Activated naive CD8-positive, alpha-beta T cell treated with anti-CD3 and anti-CD28 coated beads, Interleukin-2, amount 10 ng/mL, durations not matched to agents 7 days and 5 days (primary cell): ENCODE measurements at places on chromosomes 4 and X. TPM values are rescaled to one million over a fixed set of nuclear protein-coding genes. Genes with fewer than 3 reads are reported as not detected.

GRCh38 chr4:134708026-134708425, 506.4 kb upstream of the PABPC4L start:
- H3K27me3 ChIP-seq, result no peaks in the 10 kb centered on the region
- H3K4me3 ChIP-seq, result no peak overlapping the region
- no peaks in the 10 kb centered on the region for H3K4me1 ChIP-seq
- H3K36me3 ChIP-seq, result no peaks in the 10 kb centered on the region

MAGEA2 gene
- total RNA-seq, result not detected

GUCY1B1 gene
- total RNA-seq, result not detected

SLC6A14 gene
- total RNA-seq, result not detected

DNA sequence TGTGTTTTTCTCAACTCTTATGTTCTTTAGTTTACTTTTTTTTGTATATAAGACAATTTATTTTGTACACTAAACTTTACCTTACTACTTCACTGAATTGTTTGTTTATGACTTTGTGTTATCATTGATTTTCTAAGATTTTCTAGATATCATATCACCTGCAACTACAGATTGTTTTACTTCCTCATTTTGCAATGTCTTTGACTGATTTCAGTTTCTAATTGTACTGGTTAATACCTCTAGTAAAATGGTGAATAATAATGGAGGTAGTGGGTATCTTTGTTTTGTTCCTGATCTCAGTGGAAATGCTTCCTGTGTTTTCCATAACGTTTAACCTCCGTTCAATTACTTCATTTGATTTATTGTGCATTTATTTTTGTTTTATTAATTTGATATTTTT, 490.2 kb downstream of the TLL1 start:
- H3K27me3 ChIP-seq, result no peaks in the 10 kb centered on the region
- no peaks in the 10 kb centered on the region for H3K36me3 ChIP-seq
- no peak overlapping the region for H3K4me3 ChIP-seq
- no peak overlapping the region for H3K27ac ChIP-seq
- H3K4me1 ChIP-seq, result no peaks in the 10 kb centered on the region

FHDC1 gene
- total RNA-seq, result 0.22 TPM

DNA sequence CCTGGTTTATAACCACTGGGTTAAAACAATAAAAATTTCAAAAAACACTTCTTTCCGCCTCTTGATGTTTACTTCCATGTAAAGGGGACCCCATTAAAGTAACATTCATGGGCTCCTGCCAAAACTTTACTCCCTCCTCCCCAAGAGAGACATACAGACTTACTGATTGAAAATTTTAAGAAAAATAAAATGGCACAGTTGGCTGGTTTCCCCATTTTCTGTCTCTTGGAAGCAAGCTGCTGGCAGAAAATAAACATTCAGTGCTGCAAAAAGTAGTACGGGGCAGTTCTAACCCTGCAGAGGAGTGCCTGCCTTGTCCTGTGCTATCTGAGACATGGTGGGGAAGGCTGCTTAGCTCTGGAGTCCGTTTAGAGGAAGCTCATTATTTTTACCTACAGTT, 187.3 kb upstream of the INTU start:
- no peaks in the 10 kb centered on the region for H3K36me3 ChIP-seq
- no peak for DNase-seq
- H3K27me3 ChIP-seq, result no peaks in the 10 kb centered on the region
- H3K4me1 ChIP-seq, result no peaks in the 10 kb centered on the region
- no peak overlapping the region for H3K27ac ChIP-seq
- no peak overlapping the region for H3K4me3 ChIP-seq

DGAT2L6 gene
- not detected for total RNA-seq

DNA sequence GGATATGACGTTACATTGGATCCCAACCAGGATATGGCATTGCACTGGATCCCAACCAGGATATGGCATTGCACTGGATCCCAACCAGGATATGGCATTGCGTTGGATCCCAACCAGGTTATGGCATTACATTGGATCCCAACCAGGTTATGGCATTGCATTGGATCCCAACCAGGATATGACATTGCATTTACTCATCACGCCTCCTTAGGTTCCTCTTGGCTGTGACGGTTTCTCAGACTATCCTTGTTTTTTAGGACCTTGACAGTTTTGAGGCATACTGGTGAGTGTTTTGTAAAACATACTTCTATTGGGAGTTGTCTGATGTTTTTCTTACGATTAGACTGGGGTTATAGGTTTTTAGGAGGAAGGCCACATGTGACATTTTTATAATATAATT, 5.4 kb upstream of the ACSL1 start:
- H3K36me3 ChIP-seq, result no peaks in the 10 kb centered on the region
- no peak for DNase-seq
- H3K4me3 ChIP-seq, result no peak overlapping the region
- H3K27ac ChIP-seq, result no peak overlapping the region

DNA sequence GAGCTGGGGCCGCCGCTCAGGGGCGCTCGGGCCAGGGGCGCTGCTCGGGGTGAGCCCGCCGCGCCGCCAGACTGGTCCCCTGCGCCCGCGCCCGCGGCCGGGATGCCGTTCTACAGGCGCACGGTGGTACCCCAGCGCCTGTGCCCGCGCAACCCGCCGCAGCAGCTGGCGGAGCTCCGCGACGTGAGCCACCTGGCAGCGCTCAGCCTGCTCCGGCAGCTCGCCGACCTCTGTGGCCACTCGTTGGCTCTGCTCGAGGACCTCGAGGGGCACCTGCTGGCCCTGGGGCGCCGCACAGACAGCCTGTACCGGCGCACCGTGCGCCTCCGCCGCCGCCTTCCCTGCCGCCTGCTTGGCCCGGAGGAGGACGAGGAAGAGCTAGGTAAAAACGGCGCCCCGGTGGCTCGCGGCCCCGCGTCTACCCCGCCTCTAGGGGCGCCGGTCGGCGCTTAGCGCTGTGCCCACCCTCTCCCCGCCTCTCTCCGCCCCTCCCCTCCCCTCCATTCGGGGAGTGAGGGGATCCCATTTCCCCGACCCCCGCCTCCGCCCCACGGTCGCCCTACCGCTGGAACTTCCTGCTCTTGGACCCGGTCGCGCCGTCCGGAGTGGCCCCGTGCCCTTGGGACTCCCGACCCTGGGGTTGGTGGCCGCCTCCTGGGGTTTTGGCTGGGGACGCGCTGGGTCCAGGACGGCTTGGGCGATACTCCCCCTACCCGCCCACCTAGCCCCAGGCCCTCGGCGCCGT, 513 bp downstream of the NHSL2 start:
- H3K4me1 ChIP-seq, result no peaks in the 10 kb centered on the region
- H3K4me3 ChIP-seq, result peak overlapping the region; percentile 30
- DNase-seq, result peak; percentile 44
- H3K27ac ChIP-seq, result no peak overlapping the region

DNA sequence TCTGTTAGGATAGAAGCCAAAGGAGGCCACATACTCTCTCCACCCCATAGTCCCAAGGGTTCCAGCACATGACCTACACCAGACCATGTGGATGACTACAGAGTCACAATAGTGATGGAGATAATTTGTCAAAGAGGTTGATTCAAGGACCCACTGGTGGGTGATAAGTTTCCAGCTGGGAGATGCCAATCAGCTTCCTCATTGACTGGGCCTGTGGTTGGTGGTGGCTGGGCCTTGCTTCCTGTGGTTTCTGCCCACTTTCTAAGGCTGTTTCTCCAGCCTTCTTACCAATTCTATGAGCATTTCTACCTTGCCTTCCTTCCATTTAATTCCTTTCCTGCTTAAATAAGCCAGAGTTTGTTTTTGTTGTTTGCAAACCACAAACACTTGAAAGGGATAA, 95.5 kb upstream of the CPEB2 start:
- H3K4me1 ChIP-seq, result peaks cover 2% of the 10 kb centered on the region
- no peak for DNase-seq
- H3K4me3 ChIP-seq, result no peak overlapping the region
- H3K27me3 ChIP-seq, result peaks cover 6% of the 10 kb centered on the region
- H3K27ac ChIP-seq, result no peak overlapping the region
- no peaks in the 10 kb centered on the region for H3K36me3 ChIP-seq

EIF2S3 gene
- total RNA-seq, result 199 TPM

- no peak for DNase-seq
- peaks cover 4% of the 10 kb centered on the region for H3K4me1 ChIP-seq
- H3K27me3 ChIP-seq, result peaks cover 6% of the 10 kb centered on the region
- H3K27ac ChIP-seq, result no peak overlapping the region
Observed at GRCh38 chr4:23890369-23891063, 669 bp upstream of the PPARGC1A start.

DNA sequence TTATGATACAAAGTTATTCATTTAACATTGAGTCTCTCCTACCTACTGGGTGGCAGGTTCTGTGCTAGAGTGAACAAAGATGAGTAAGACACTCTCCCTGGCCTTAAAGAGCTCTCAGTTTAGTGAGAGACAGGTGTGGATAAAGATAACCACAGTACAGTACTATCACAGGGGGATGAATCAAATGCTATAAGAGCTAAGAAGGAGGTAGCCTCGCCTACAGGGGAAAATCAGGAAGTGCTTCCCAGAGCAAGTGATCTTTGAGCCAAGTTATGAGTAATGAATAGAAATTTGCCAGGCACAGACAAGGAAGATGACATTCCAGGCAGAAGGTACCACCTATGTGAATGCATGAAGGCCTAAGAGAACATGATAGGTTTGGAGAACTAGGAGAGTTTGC, 3.4 kb upstream of the IGBP1 start:
- no peak for DNase-seq
- peaks cover 5% of the 10 kb centered on the region for H3K4me1 ChIP-seq
- H3K27me3 ChIP-seq, result no peaks in the 10 kb centered on the region
- H3K4me3 ChIP-seq, result no peak overlapping the region

EFHC2 gene
- total RNA-seq, result 0.77 TPM

H2BW2 gene
- total RNA-seq, result not detected

GRCh38 chr4:93960450-93960849, 131.9 kb downstream of the ATOH1 start:
- DNase-seq, result no peak
- H3K36me3 ChIP-seq, result no peaks in the 10 kb centered on the region

- DNase-seq, result no peak
- no peaks in the 10 kb centered on the region for H3K36me3 ChIP-seq
- H3K4me1 ChIP-seq, result no peaks in the 10 kb centered on the region
- H3K27ac ChIP-seq, result no peak overlapping the region
- H3K27me3 ChIP-seq, result no peaks in the 10 kb centered on the region
- H3K4me3 ChIP-seq, result no peak overlapping the region
Observed at GRCh38 chrX:92270936-92271855, 492.0 kb downstream of the PCDH11X start.

DNA sequence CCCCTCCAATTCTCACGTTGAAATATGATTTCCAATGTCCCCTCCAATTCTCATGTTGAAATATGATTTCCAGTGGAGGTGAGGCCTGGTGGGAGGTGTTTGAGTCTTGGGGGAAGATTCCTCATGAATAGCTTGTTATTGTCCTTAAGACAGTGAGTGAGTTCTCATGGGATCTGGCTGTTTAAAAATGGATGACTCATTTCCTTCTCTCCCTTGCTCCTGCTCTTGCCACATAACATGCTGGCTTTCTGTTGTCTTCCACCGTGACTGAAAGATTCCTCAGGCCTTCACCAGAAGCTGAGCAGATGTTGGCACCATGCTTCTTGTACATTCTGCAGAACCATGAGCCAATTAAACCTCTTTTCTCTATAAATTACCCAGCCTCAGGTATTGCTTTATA, 346.8 kb upstream of the TECRL start:
- H3K27me3 ChIP-seq, result no peaks in the 10 kb centered on the region
- no peak overlapping the region for H3K4me3 ChIP-seq
- H3K36me3 ChIP-seq, result no peaks in the 10 kb centered on the region
- H3K27ac ChIP-seq, result no peak overlapping the region

DNA sequence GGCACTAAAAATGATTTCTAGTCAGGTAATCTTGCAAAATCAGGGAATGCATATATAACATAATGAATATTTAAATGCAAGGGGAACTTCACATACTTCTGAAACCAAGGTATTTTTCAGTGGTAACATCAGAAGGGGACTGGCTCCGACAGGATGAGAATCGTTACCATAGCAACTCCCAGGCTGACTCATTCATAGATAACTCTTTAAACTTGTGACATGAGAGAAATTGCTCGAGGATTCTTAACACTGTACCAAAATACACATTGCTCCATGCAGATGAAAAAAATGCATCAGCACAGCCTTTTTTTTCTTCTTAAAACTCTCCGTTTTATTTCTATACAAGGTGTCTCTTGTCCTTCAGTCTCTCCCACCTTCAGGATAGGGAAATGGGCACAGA, 114.3 kb downstream of the GABRB1 start:
- H3K4me1 ChIP-seq, result no peaks in the 10 kb centered on the region
- no peak overlapping the region for H3K27ac ChIP-seq
- DNase-seq, result no peak
- no peaks in the 10 kb centered on the region for H3K36me3 ChIP-seq
- peaks cover 4% of the 10 kb centered on the region for H3K27me3 ChIP-seq

DCAF8L2 gene
- total RNA-seq, result not detected

DNA sequence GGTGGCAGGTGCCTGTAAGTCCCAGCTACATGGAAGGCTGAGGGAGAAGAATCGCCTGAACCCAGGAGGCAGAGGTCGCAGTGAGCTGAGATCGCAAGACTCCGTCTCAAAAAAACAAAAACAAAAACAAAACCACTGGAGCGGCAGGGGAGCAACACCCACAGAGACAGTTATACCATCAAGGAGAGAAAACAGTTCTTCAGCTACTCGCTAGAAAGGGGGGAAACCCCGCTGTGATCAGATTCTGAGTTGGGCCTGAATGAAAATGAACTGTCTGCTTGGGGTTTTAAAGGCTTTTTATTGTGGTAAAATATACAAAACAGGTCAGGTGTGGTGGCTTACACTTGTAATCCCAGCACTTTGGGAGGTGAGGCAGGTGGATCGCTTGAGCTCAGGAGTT, 16.8 kb upstream of the IRAK1 start:
- peak overlapping the region; percentile 63 for H3K27ac ChIP-seq
- no peak for DNase-seq
- no peaks in the 10 kb centered on the region for H3K27me3 ChIP-seq
- H3K4me3 ChIP-seq, result no peak overlapping the region
- H3K36me3 ChIP-seq, result peaks cover 4% of the 10 kb centered on the region
